Fibroblast of skin of abdomen (primary cell): ENCODE measurements at places on chromosomes 1 and 21.

GRCh38 chr1:226492426-226493137, 56.0 kb upstream of the STUM start:
- no peak for DNase-seq

- DNase-seq: no peak
These were observed 11.2 kb downstream of the LAPTM5 start for GRCh38 chr1:30746212-30747032.

DNA sequence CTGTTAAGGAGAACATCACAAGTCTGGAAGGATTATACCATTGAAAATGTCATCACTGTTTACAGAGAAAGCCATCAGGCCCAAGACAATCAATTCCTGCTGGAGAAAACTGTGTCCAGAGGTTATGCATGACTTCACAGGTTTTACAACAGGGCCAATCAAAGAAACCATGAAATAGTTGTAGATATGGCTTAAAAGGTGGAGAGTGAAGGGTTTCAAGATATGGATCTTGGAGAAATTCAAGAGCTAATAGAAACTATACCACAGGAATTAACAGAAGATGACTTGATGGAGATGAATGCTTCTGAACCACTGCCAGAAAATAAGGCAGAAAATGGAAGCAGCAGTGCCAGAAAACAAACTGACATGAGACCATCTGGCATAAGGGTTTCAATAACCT, 30.2 kb downstream of the USP1 start:
- DNase-seq: peak; percentile 46

DNA sequence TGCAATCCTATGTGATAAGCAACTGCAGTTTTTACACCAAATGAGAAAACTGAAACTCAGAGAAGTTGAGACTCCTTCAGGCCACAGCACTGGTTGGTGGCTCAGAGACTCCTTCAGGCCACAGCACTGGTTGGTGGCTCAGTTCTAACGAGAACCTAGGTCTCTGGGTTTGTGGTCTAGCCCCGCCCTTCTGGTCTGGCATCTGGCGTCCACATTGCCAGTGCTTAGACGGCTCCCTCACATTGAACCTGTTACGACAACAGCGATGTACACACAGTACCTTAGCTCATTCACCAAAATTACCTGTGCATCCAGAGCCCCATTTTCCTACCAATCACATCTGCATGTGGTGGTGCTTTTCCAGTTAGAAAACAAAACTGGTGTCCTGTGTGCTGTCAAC, 66.1 kb downstream of the NID1 start:
- DNase-seq: peak; percentile 54

DNA sequence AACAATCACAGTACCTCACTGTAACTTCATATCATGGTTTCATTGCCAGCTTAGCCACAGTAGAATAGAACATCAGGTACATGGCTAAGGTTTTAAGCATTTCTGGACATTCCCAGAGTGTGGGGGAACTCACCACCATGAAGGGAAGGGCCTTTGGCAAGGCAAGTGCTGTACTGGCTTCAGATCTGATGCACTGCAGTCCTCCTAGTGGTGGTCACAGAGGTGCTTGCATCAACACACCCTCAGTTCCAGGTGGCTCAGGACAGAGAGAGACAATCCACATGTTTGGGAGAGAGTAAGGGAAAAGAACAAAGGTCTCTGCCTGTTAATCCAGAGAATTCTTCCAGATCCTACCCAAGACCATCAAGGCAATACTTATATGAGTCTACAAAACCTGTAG, 528.4 kb upstream of the RGS18 start:
- no peak for DNase-seq

- DNase-seq: no peak
These were observed 68.0 kb downstream of the PUM1 start for GRCh38 chr1:30997463-30998057.

GRCh38 chr21:34362670-34363069, 1.1 kb upstream of the KCNE2 start:
- no peak for DNase-seq

DNA sequence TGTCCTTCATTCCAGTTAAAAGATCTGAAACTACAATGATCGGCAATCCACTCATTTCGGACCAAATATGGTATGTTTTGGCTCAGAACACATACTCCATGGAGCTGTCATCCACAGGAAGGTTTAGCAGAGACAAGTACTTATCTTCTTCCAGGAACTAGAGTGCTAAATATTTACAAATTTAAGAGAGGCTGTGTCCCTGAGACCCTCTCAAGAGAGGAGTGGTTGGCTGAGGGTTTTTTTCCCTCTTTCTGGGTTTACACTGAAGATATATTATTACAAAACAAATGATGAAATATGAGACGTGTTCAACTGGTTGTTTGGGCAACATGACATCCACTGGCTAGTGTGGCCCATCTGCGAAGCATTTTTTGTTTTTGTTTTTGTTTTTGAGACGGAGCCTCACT, 25.9 kb upstream of the NID1 start:
- DNase-seq: no peak

DNA sequence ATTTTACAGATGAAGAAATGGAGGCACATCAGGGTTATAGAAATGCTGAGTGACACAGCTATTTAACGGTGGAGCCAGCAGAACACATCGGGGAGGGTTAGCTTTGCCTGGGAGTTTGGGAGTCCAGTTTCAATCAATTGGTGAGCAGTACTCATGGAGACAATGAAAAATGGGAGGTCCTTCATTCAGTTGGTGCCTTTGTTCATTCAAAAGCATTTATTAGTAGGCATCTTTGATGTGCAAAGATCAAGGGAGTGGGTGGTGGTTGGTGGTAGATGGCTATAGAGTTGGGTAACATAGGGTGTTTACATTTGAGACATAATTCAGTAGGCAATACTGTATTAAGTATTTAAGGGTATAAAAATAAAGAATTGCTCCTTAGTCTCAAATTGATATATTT, 183.7 kb upstream of the LMO4 start:
- DNase-seq: no peak

- DNase-seq: no peak
These were observed 121.4 kb downstream of the PRDM16 start for GRCh38 chr1:3190256-3191041.

- DNase-seq: peak; percentile 72
These were observed 1.6 kb downstream of the DRAXIN start for GRCh38 chr1:11693024-11693590.

- DNase-seq: peak; percentile 63
These were observed 87.2 kb downstream of the SYT2 start for GRCh38 chr1:202623075-202623474.

DNA sequence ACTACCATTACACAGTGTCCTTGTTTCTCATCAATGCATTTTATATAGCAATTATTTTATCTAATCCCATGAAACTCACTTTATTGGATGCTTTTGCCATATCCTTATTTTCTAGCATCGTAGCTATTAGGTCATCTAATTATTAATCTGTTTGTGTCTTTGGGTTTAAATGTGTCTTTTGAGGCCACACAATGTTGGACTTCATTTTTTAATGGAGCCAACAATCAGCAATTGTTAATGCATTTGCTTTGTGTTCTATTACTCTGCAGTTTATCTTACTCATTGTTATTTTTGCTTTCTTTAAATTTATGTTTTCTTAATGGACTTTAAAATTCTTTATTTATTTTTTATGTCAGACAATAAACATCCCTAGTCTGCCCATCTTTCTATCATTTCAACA, 1.8 kb upstream of the HSD11B1 start:
- no peak for DNase-seq

DNA sequence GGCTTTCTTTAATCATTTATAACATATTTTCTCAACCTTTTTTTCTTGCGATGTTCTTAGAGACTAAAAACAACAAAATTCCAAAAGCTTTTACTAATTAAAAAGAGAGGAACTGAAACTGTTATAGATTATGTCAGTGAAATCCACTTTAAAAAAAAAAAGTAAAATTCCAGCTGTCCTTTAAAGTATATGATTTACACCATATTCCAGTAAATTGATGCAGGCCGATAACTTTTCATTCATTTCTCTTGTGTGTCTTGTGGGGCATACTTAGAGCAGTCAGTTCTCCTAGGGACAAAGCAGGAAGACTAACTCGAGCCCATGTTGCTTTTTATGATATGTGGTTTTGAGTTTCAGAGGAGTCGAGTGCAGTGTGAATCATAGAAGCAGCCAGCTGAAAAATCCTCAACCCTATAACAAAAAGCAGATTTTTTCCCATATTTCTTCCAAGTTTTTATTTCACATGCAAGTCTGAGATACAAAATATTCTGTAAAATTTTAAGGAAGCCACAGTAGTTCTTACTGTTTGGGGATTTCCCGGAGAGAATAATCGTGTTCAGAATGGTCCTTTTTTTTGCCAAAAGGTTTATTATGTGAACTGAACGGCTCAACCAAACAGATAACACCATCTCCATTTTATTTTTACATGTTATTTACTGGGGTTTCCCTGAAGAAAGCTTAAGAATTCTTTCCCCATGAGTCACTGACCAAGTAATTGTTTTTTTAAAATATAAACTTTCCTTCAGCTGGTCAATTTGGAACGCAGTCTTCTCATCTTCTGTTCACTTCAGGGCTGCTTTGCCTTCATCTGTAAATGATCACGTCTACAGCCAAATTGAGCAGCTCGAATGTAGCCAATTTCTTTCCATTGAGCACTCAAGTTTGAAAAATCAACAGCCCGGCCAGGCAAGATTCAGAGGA, 77.0 kb upstream of the C1orf105 start:
- peak; percentile 96 for DNase-seq

GRCh38 chr21:39850333-39850732, 16.9 kb upstream of the PCP4 start:
- no peak for DNase-seq

DNA sequence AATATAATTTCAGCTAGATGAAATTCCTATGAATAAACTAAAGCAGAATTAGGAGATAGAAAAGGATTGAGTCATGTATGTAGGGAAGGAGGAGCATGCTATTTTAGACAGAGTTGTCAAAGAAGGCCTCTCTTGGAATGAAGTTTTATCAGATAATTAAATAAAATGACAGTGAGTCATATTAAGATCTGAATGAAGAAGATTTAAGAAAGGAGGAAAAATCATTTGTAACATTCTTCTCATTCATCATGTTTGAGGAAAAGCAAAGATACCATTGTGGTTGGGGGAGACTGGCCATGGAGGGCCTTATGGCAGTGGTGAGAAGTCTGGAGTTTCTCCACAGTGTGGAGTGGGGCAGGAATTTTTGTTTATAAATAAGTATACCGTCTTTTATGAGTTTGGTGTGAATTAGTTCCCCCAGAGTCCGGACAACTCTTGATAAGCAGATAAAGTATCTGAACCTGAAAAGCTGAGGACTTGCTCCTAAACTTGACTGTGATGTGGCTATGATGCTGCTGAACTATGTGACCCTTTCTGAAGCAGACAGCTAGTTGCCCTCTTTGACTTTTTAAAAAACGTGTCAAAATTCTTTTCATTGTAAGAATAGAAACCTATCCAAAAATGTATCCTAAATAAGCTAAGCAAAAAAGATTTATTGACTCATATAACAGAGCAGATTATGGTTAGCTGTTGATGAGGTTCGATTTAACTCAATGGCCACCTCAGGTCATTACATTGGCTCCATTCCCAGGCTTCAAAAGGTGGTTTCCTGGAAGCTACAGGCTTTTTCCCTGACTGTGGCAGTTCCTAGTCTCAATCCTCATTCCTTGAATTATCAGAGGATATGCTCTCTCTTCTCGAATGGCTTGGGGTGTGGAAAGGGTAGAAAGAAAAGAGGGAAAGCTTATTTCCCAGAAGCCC, 90.8 kb downstream of the LHX9 start:
- peak; percentile 70 for DNase-seq

DNA sequence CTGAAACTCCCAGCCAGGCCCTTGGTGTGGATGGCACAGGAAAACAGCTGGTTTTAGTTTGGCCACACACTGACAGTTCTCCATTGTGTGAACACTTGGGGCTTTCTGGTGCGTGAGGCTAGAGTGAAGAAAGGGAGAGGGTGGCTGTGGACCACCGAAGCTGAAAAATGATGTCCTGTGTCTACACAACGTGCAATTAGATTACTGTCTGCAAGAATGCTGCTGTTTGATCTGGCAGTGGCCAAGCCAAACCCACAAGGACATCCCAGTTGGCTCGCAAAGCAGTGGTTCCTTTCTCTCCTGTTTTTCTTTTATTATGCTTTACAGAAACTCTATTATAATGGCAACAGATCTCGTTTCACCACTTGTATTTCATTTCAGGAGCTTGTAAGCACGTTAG, 58.9 kb downstream of the ERG start:
- DNase-seq: peak; percentile 15

DNA sequence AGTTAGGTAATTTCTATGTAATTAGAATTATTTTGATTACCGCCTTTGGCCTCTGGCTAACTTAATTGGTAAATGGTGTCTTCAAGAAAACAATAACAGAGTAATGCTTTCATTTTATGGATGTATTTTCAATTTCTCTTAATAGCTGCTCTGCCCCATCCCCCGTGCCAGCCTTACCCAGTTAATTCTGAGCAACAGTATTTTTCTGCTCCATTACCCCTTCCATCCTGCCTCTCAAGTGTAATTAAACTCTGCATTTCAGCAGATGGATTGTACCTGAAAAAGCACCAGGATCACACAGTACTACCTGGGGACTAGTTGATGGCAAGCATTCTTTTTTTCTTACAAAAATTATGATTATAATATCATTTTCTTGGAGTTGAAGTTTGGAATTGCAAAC, 104.2 kb downstream of the KIAA0319L start:
- DNase-seq: no peak

DNA sequence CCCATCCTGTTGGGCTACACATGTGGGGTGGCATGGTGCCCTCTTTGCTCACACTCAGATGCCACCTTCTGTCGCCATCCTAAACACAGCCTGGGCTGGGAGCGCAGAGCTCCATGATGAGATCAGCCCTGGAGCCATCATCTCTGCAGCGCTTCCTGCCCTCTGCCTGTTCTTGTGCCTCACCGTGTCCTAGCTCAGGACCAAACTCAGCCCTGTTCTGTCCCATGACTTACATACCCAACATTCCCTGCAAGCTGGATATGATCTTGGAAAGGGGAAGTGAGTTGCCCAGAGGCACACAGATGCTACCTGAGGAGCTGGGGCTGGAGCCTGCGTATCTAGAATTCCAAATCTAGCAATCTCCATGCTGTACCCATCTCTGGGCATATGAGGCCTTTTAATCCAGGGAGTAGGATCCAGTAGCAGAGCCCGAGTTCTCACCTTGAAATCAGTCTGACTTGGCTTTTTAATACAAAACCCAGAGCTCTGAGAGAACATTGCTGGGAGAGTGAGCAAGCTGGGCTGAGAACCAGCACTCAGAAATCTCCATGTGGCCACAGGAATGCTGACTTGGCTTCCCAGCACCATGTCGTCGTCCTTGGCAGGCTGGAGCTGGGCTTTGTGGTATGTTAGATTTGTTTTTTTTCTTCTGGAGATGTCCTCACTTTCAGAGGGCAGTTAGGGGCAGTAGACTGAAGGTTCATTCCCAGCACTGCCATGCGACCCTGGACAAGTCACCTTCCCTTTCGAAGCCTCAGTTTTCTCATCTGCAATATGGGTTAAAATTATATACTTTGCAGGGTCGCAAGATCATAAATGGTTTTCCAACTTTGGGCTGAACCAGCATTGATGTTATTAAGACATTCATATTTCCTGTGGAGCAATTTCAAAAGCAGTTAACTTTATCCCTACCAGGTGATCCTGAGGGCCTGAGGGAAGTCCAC, 2.6 kb downstream of the ALPL start:
- peak; percentile 95 for DNase-seq

GRCh38 chr1:198265073-198265661, 108.4 kb downstream of the NEK7 start:
- peak; percentile 24 for DNase-seq

- DNase-seq: no peak
These were observed 11.8 kb downstream of the DENND4B start for GRCh38 chr1:153934746-153935145.
